Hematopoietic multipotent progenitor cell treated with erythropoietin and hydrocortisone succinate and interleukin-3 and kit ligand, for 6 days (in vitro differentiated cells): ENCODE measurements at places on chromosomes 1 and 21.

GRCh38 chr1:8461351-8462110 lies 143.6 kb downstream of the SLC45A1 start:
- DNase-seq = no peak

- DNase-seq = no peak
These were observed 20.7 kb upstream of the SYNJ1 start for GRCh38 chr21:32748529-32748928.

DNA sequence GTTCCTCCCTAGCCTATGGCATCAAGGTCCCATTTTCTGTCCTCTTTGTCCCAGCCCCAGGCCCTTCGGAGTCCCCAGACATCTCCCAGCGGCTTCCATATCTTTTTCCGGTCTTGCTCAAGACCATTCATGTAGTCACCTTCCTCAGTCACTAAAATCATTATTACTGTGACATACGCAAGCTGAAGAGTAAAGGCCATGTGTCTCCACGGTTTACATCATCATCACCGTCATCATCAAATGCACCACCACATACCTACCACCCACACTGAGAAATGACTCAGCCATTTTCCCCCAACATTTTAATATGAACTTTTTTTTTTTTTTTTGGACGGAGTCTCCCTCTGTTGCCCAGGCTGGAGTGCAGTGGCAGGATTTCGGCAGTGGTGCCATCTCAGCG lies 43.4 kb downstream of the FHAD1 start:
- DNase-seq = no peak

- peak; percentile 51 for DNase-seq
These were observed 714 bp downstream of the DFFA start for GRCh38 chr1:10471411-10472219.

DNA sequence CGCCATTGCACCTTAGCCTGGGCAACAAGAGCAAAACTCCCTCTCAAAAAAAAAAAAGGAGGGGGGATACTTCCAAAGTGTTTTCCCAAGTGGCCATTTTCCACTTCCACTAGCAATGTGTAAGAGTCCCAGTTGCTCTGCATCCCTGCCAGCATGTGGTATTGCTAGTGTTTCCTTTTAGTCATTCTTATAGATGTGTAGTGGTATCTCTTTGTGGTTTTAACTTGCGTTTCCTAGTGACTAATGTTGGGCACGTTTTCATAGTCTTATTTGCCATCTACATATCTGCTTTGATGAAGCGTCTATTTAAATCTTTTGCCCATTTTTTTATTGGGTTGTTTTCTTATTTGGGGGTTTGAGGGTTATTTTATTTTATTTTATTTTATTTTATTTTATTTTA lies 31.1 kb downstream of the INAVA start:
- DNase-seq = peak; percentile 33

GRCh38 chr1:43121256-43121900 lies 50.7 kb downstream of the EBNA1BP2 start:
- DNase-seq = no peak

- DNase-seq = no peak
These were observed 240.2 kb downstream of the ST6GALNAC3 start for GRCh38 chr1:76314730-76315129.

- DNase-seq = no peak
These were observed 546 bp upstream of the ZNF697 start for GRCh38 chr1:119648620-119649004.

DNA sequence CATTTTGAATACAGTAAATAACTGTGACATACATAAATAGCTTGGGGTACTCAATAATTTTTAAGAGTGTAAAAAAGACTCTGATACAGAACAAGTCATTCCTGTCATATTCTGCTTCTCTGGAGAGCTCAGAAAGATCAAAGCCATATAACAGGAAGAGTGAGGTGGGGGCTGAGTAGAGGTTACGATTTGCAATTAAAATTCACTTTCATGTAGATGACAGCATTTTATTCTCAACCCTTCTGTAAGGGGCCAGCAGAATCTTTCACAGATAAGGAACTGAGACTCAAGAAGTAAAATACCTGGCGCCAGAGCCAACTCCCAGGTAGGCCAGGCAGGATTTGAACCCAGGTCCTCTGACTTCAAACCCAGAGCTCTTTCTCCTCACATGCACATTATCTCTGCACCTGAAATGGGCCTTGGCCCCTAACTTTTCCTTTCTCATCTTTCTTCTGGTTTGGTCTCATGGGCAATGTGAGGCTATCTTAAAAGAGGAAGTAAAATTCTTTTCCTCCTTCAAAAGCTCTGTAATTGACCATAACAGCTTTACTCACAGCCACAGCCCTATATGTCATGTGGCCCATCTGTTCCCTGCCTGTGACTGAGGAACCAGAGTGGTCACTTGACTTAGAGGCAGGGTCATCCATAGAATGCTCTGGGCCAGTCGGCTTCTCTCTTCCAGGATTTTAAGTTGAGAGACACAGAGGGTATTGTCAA lies 80.9 kb upstream of the SYT6 start:
- DNase-seq = peak; percentile 21

DNA sequence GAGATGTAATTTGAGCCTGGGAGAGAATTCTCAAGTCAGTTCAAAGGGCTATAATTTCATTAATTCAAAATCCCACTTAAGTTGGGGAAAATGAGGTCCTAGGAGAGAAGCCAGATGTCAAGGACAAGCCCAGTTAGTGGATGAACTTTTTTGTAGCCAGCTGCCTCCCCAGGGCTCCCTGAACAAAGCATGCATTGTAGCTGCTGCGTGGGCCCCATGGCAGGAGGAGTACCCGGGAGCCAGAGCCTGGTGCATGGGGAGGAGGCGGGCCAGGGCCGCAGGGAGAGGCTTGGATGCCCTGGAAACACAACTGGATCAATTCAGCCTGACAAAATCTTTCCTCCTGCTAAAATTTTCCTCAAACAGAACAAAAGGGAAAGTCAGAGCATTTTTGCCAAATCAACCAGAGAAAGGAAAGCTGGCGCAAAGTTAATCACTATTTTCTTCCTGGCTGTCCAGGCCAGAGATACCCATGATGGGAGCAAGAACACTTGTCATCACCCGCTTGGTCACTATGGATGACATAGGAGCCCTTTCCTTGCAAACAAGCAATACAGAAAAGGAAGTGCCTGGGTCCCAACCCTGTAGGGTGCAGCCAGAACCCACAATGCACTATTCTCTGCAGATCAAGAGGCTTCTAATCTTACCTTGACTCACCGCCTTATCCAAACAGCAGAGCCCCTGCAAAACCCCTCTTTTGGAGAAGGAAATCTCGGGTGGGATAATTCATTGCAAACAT lies 248.1 kb upstream of the RAB4A start:
- DNase-seq = no peak

DNA sequence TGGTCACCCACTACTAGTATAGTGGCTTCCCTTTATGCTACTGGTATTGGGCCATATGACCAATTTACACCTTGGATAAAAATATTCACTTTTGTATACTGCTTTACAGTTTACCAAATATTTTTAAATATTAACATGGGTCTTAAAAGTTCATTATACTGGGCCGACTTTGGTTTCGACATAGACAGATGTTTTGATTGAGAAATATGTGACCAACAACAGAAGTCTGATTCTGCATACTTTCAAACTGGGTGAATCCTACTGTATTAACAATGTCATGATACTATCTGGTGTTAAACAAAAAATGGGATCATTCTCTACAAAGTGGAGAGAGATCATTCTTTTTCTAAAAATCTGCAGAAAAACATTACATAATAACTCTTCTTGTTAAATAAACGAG lies 134.8 kb downstream of the AKT3 start:
- DNase-seq = no peak

DNA sequence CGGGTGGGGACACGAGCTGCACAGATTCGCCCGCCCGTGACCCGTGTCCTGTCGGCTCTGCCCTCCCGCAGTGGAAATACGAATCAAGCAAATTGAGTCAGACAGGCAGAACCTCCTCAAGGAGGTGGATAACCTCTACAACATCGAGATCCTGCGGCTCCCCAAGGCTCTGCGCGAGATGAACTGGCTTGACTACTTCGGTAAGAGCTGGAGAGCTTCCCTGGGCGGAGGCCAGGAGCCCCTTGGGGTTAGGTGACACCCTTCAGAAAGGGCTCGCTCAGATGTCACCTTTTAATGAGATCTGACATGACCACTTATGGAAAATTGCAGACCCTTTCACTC lies 489 bp downstream of the CDCA8 start:
- peak; percentile 28 for DNase-seq

- no peak for DNase-seq
These were observed 7.5 kb upstream of the TFF2 start for GRCh38 chr21:42358261-42358660.

DNA sequence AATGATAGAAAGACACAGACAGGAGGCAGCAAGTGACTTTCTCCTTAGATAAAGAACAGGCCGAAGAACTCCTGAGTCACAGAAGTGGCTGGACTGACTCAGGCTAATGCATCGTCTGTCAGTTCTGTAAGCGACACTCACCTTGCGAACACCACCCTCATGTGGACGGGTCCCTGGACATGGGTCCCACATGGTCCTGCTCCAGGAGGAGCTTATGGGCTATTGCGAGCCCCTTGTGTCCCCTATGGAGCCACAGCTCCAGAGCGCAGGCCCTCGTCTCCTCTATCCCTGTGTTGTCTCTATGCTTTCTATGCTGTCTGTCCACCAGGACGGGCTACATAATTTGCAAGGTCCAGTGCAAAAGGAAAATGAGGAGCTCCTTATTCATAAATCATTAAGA lies 85.8 kb downstream of the TRABD2B start:
- DNase-seq = no peak

GRCh38 chr1:228555074-228555994 lies 68.2 kb downstream of the RNF187 start:
- DNase-seq = peak; percentile 1

GRCh38 chr1:39167632-39168209 lies 36.8 kb upstream of the MACF1 start:
- peak; percentile 90 for DNase-seq

DNA sequence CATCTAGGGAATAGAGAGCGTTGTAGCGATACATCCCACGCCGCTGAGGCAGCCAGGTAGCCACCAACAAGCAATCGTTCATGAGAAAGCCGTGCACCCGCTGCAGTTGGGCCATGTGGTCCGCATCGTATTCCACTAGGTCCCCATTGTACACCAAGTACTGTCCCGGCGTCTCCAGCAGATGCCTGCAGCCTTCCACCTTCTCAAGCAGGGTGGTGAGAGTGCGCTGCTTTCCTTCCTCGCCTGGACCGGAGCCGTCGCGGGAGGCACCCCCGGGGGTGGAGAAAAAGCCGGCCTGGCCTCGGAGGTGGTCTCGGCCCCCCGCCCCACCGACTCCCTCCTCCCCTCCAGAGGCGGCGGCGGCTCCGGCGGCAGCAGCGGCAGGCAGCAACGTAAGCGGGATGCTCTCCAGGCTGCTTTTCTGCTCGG lies 595 bp downstream of the EXOC8 start:
- DNase-seq = peak; percentile 23

GRCh38 chr1:44526295-44527073 lies 121.4 kb downstream of the RNF220 start:
- DNase-seq = peak; percentile 29

- no peak for DNase-seq
These were observed 59.7 kb downstream of the ATP1A1 start for GRCh38 chr1:116432655-116433265.

- DNase-seq = no peak
These were observed 65.5 kb downstream of the CASZ1 start for GRCh38 chr1:10730985-10731384.

DNA sequence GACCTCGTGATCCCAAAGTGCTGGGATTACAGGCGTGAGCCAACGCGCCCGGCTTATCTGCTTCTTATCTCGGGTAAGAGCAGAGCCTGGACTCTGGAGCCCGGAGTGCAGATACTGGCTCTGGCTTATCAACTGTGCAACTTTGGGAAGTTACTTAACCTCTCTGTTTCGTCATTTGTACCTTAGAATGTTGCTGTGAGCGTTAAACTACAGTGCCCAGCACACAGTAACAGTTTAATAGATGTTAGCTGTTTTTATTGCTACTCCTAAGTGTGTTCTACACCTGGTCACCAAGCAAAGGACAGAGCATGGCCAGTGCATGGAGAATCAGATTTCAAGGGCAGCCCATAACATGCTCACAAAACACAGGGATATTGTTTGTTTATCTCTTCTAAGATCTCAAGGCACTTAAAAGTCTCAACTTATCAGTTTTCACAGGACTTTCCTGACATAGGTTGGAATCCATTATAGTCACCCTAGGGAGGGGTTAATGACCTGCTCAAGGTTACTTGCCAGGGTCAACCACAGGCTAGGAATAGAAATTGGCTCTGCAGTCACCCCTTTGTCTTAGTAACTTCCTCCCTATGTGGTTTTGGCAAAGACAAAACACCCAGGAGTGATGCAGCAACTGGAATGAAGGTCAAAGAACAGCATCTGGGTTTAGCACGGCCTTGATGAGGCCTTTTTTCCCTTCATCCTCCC lies 22.5 kb upstream of the SRP9 start:
- DNase-seq = peak; percentile 17

DNA sequence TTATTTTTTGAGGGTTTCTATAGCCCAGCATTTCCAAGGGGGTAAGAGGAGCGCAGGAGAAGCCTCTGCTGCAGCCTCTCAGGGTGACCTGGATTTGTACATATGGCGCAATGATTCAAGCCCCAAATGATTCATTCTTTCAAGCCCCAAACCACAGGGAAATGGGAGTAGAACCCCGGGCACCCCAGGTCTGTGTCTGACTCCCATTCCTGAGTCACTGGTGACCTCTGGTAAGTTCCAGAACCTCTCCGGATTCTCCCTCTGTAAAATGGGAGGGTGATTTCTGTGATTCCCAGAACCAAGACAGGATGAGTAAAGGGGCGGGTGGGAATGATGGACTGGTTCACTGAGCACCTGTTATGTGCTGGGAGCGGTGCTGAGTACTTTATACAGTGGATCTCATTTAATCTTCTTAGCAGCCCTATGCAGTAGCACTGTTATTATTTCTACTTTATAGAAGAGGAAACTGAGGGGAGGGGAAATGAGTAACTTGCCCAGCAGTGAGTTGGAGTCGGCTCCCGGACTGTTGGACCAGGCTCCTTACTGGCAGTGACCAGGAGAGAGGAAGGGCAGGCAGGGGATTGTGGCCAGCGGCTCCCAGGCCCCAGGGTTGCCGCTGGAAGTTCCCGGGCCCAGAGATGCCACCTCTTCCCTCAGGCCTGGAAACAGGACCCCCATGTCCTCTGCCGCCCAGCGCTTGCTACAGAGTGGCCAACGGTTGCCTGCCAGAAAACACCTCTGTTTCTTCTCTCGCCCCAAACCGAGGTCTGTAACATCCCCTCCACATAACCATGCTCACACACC lies 20.3 kb upstream of the SLC26A9 start:
- DNase-seq = no peak

DNA sequence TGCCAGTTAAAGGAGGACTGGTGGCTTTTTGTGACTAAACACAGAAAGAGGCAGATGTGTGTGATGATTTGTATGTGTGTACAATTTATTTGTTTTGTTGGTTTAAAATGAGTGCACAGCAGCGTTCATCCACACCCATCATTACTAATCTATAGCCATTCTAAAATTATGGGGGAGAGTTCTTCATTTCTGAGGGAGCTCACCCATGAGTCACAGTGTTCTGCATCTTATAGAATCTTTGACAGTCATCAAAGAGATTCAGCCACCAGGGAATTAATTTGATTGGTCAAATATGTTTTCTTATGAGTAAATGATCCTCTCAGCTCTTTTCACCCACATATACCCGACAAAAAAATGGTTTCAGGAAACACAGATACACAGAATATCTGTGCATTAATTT lies 147.9 kb downstream of the GREM2 start:
- no peak for DNase-seq
